ENCODE measurements at places on chromosomes 1 and 21. TPM values are rescaled to one million over a fixed set of nuclear protein-coding genes. Genes with fewer than 3 reads are reported as not detected.
A peak's percentile ranks its signal among the peaks of the same experiment; 100 is the strongest.

The S100A7 gene
- polyA plus RNA-seq, result not detected

DNA sequence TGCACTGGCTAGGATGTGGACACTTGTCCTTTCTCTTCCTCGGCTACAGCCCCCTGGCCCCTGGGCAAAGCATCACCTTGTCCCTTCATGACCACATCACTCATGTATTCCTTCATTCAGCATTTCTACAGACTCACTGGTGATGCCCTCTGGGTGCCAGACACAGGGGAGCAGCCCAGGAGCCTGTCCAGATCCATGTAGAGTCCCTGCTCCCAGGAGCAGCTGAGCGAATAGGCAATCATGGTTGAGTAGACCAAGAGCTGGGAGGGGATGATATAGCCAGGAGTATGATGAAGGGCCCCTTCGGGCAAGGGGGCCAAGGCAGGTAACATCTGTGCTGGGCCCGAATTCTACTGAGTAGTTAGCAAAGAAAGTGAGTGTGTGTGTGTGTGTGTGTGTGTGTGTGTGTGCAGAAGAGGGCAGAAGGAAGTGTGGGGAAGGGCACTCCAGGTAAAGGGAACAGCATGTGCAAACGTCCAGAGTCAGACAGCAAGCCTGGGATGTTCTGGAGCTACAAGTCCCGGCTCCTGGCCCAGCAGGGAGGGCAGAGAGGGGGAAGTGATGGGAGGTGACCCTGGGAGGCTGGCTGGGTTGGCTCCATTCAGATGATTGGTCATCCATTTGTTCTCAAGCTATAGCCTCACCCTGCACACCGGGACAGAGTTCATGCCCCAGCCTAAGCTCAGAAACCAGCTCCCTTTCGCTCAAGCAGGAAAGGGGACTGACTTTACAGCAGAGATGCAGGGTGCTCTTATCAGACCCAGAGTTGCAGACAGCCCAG lies 21.0 kb upstream of the PIK3CD start:
- no peak for DNase-seq

DNA sequence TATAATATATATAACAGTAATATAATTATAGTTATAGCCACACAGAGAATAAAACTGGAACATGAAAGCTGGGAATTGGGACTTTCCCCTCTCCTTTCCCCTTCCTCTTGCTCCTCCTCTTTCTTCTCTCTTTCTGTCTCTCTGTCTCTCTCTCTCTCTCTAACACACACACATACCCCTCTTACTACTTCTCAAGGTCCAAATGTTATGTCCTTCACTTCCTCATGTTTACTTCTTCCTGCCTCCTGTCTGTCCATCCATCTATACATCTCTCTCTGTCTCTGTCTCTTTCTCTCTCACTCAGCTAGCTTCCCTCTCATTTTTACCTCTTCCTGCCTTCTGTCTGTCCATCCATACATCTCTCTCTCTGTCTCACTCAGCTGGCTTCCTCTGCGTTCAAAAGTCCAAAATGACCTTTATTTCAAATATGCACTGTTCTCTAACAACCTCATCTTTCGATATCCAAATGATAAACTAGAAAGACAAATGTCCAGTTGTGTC lies 261.1 kb downstream of the SIPA1L2 start:
- DNase-seq, result no peak

DNA sequence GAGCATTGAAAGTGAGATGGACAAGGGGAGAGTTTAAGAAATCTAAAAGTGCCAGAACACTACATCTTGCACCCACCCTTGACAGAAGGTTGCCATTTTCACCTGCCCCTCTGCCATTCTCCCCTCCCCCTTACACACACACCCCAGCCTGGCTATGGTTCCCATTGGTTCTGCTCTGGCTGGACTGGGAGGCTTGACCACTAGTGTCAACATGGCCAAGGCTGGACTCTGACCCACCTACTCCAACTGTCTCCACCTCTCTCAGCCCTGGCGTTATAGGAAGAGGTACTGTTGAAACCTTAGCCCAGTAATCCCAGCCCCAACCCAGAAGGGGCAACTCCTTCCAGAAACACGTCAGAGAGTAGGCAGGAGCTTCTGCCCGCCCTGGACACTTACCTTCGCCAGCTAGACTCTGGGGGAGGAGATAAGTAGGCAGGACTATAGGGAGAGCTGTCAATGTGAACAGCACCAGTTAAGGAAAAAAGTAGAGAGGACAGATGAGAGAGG lies 4.5 kb downstream of the CRTC2 start:
- no peak for DNase-seq

The EXTL1 gene
- polyA plus RNA-seq, result 1.9 TPM

DNA sequence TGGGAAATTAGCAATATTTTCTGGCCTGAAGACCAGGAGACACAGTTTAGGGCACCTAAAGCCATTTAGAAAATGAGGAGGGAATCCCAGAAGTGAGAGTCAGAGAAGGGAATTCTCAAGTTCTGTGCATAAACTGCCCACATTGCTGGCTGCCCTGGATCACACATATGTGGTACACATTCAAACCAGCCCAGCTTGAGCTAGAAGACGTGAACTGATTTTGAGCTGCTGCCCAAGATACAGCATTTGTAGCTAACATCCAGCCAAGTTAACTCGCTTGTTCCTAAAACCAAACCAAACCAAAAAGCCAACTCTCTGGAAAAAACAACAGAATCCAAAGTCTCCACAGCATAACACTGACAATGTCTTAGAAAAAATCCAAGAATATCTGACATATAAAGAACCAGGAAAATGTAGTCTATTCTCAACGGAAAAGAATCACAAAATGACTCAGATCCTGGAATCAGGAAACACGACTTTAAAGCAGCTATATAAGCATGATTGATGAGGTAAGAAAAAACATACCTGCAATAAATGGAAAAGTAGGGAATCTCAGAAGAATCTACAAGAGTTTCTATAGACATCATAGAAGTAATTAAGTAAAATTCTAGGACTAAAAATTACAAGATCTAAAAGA lies 18.2 kb upstream of the QSOX1 start:
- DNase-seq, result no peak

The CYP4A22 gene
- polyA plus RNA-seq, result 0.12 TPM

- DNase-seq, result no peak
Observed at GRCh38 chr1:22053861-22054770, 1.6 kb downstream of the CDC42 start.

DNA sequence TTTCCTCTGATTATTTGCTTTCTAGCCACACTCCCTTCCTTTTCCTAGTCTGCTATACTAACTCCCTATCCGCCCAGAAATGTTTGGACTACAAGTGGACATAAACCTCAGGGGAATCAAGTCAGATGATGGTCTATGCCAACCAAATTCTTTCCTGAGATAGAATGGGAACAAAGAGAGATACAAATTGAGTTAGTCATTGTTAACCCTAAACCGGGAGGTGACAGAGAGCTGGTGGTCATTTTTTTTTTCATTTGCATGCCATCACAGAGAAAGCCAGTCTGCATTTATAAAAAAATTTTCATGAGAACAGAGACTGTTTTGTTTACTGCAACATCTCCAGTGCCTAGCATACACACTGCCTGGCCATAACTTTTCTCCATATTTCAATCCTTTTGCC lies 35.0 kb downstream of the MYSM1 start:
- no peak for DNase-seq

The PRAMEF12 gene
- polyA plus RNA-seq, result not detected

The DDR2 gene
- polyA plus RNA-seq, result 52.9 TPM

GRCh38 chr1:203026666-203027663 lies 674 bp downstream of the PPFIA4 start:
- DNase-seq, result no peak

- DNase-seq, result peak; percentile 89
Observed at GRCh38 chr21:44817506-44817880, 369 bp downstream of the SUMO3 start.

DNA sequence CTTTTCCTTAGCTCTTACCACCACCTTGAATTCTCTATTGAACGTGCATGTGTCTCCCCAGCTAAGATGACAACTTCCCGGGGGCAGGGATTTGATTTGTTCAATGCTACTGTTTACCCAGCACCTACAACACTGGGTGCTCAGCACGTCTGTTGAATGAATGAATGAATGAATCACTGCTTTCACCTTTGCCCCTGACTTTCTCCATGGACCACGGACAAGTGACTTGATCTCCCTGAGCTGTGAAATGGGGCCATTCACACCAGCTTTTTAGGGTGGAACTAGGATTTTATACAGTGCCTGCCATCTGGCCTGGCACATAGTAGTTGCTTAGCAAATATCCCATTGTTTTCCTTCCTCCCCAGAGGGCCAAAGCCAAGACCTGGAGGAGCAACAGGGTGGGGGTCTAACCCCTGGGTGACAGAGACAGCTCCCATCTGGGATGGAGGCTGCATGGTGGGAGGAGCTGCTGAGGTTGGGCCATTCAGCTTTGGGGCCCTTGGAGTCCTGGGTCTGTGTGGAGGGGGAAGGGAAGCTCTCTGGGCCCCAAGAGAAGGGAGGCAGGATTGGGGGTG lies 15.7 kb downstream of the TNFRSF1B start:
- no peak for DNase-seq

GRCh38 chr1:19361611-19362147 lies 49.6 kb downstream of the SLC66A1 start:
- no peak for DNase-seq

The PBX1 gene
- polyA plus RNA-seq, result 60.3 TPM

DNA sequence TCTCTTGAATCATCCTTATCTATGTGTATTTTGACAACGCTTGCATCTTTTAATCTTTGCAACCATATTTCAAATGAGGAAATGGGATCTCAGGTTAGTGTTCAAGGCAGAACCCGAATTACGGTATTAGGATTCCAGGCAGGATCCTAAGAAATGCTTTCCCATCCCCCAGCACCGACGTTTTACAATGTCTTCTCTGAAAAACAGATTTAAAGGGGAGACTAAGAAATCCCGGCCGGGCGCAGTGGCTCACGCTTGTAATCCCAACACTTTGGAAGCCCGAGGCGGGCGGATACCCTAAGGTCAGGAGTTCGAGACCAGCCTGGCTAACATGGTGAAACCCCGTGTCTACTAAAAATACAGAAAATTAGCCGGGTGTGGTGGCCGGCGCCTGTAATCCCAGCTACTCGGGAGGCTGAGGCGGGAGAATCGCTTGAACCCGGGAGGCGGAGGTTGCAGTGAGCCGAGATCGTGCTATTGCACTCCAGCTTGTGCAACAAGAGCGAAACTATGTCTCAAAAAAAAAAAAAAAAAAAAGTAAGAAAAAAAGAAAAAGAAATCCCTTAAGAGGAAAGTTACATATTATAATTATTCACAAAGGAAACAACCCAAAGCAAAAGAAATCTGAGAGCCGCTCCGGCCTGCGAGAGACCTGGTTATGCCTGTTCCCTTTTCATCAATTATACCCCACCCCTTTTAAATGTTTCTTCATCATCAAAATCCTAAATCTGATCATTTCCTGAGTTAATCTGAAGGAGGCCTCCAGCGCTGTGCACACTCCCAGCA lies 801 bp upstream of the GORAB start:
- peak; percentile 15 for DNase-seq

GRCh38 chr1:195584870-195585624 lies 1023.2 kb downstream of the KCNT2 start:
- DNase-seq, result no peak

- DNase-seq, result no peak
Observed at GRCh38 chr1:74652711-74653139, 20.9 kb downstream of the ERICH3 start.

The RGS4 gene
- 2.5 TPM for polyA plus RNA-seq

DNA sequence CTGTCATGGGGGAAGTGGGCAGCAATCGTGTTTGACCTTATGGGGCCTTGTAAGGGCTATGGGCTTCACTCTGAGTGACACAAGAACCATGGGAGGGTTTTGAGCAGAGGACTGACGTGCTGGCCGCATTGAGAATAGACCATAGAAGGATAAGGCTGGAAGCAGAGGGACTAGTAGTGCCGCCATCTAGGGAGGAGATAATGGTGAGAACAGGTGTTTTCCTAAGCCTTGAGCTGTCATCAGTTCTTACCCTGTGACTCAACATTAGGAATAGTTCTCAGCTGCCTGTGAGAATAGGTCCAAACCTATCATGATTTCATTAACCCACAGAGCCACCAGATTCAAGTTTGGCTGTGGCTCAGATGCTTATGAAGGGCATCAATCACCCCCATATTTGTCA lies 228.5 kb downstream of the CACNA1E start:
- peak; percentile 10 for DNase-seq

- no peak for DNase-seq
Observed at GRCh38 chr21:45537111-45537745, 5.0 kb downstream of the SLC19A1 start.

GRCh38 chr1:82948386-82948785 lies 1050.5 kb downstream of the TTLL7 start:
- no peak for DNase-seq

The TAF12 gene
- polyA plus RNA-seq, result 26.9 TPM

The C4BPB gene
- polyA plus RNA-seq, result not detected

DNA sequence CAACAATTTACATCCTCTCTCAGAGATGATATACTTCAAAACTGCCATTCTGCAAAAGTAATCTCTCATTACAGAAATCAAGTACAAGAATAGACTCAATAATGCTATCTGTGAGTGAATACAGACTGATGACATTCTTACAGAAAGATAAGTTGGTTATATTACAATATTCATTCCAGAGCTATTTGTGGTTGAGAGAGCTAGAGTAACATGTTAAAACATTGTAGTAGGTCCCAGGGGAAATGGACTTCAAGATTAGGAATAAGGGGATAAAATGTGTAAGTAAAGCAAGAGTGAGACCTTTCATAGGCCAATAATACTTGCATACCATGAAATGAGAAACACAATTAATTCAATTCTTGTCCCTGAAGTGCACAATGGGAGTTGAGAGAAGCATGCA lies 1.5 kb downstream of the F13B start:
- no peak for DNase-seq

DNA sequence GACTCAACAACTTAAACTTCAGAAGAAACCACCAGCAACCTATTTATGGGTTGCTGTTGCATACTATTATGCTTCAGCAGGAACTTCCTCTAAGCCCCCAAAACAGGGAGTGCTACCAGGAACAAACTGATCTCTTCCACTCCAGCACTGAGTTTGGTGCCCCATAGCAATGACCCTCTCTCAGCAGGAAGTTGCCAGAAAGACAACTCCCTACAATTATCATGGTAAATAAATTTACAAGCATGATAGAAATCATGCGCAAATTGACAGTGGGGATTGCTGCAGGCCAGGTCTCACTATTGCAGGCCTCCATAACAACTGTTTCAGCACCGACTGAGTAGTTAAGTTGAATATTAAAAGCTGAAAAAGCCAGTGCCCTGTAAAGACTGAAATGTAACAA lies 180.6 kb downstream of the PLA2G4A start:
- DNase-seq, result no peak

- peak; percentile 62 for DNase-seq
Observed at GRCh38 chr1:37811027-37811655, 3.1 kb upstream of the YRDC start.

- DNase-seq, result no peak
Observed at GRCh38 chr1:184387069-184387475, 243 bp downstream of the C1orf21 start.

DNA sequence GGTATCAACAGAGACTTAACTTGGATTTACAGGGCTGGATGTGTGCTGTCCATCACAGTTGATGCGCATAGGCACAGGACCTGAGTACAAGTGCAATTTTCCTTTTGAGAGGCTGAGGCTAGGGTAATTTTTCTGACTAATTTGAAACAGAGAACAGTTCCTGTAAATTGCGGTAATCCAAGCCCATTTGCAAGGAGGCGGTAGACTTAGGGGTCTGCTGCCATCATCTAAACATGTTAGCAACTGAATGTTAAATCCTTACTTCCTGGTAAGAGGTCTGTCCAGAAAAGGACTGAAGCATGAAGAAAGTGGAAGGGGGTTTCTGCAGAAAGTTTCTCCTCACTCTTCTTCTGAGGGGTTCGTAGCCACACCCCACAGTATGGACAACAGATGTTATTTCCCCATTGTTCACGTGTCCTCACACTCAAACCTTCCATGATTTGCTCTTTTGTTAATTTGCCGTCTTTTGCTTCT lies 23.7 kb upstream of the C1orf198 start:
- DNase-seq, result peak; percentile 15

All from muscle of arm (tissue), 14 donors.